ENCODE measurements at places on chromosomes 11 and 22.
A peak's percentile ranks its signal among the peaks of the same experiment; 100 is the strongest.

DNA sequence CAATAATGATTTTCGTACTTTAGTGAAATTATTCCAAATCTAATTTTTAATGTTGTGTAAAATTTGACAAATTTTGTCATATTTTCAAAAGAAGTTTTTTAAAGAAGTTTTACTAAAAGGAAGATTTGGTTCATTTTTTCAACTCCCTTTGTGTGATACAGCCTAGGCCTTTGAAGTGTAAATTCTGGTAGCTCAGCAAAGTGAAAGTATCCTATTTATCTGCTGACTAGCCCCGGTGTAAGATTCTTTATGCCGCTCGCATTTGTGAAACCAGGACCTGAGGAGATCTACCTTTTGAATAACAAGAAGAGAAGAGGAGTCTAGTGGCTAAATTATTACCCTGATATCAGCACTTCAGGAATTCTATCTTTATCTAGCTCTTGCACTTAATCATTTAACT is 177.4 kb downstream of the JRKL start:
- no peak for DNase-seq

GRCh38 chr11:477052-477715 is 27.1 kb downstream of the PTDSS2 start:
- DNase-seq, result no peak

DNA sequence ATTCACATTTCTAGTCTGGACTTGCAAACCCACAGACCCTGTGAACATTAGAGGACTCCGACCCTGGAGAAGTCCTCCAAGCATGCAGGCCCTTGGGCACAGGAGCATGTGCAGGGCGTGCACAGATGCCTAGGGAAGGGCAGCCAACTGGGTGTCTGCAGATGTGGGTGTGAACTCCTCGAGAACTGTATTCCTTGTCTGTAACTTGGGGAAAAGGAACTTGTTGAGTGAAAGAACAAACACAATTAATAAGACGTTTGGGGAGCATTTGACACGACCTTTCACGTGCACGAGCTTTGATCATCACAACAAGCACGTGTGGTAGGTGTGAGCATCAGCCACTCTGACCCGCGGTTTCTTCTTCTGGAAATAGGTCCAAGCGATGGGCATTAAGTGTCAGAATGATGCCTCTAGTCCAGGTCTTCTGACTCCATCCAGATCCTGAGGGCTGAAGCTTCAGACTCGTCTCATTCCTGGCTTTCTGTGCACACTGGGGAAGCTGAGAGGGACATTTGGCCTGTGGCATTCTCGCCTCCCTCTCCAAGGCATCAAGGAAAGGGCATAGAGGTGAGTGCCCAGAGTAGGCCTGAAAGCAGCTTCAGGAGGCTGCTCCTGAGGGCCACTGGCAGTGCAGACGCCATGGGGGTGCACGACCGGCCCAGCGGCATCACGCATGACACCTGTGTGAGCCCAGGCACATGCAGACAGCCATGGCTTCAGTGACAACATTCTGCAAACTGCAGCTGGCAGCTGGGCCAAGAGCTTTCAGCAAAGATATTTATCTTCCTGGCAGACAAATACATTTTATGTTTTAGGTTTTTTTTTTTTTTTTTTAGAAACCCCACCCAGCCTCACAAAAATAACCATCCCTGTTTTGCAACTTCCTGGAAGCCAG is 32.5 kb downstream of the ALX4 start:
- peak; percentile 28 for DNase-seq

DNA sequence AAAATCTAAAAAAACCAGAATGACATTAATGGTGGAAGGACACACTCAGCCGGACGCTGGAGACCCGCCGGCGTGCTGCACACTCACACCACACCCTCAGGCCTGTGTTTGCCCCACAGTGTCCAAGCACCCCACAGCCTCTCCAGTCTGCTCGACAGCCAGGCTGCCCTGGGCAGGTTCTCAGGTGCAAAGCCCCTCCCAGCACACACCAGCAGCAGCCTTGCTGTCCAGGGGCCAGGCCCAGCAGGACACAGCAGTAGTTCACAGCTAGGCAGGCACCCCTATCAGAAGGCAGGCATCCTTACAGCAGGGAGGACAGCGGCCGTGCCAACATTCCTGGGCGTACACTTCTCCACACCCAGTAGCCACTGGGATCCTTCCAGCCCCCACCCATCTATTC is 1.7 kb upstream of the SLC25A1 start:
- DNase-seq, result no peak

DNA sequence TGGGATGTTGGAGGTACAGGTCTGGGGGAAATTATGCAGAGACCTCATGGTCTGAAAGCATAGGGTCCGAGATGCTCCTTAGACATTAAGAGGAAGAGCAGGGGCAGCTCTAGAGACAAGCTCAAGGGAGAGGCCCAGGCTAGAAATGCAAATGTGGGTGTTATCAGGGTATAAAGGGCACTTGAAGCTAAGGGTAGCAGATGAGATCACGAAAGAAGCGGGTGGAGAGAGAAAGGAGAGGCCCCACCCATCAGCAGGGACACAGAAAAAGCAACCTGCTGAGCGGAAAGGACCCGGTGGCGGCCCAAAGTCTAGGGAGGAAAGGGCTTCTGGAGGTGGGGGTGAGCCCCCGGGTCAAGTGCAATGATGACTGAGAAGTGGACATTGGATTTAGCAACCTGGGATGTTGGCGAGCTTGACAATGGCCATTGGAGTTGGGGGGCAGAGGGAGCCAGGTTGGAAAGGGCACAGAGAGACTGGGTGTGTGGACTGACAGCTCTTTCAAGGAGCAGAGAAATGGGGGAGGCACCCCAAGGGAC is 8.9 kb downstream of the TMPRSS6 start:
- no peak for DNase-seq

- DNase-seq, result no peak
These were observed 37.1 kb upstream of the EHF start for GRCh38 chr11:34583818-34584217.

- no peak for DNase-seq
These were observed 99.1 kb upstream of the TIMP3 start for GRCh38 chr22:32702421-32702820.

GRCh38 chr11:73931039-73931645 is 19.7 kb upstream of the DNAJB13 start:
- DNase-seq, result no peak

DNA sequence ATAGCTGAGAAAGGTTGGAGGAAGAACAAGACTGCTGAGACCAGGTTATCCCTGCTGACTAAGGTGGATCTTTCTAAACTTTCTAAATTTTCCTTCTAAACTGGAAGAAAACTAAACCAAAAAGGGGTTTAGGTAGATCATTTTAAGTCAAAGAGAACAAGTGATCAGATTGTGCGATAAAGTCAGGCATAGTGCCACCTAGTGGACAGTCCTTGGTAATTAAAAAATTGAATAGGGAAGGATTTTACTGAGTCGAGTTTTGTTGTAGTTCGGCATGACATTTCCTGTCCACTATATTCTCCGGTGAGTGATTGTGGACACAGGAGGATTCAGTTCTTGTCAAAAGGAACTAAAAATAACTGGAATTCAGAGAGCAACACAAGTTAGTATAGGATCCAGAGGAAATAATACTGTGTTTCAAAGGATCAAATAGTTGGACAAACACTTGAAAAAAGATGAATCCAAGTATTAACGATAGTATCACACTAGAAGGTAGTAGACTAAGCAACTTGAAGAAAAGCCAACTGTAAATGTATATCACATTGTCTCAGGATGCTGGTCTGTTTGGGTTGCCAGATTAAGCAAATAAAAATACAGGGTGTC is 1236.4 kb downstream of the FAM181B start:
- no peak for DNase-seq

DNA sequence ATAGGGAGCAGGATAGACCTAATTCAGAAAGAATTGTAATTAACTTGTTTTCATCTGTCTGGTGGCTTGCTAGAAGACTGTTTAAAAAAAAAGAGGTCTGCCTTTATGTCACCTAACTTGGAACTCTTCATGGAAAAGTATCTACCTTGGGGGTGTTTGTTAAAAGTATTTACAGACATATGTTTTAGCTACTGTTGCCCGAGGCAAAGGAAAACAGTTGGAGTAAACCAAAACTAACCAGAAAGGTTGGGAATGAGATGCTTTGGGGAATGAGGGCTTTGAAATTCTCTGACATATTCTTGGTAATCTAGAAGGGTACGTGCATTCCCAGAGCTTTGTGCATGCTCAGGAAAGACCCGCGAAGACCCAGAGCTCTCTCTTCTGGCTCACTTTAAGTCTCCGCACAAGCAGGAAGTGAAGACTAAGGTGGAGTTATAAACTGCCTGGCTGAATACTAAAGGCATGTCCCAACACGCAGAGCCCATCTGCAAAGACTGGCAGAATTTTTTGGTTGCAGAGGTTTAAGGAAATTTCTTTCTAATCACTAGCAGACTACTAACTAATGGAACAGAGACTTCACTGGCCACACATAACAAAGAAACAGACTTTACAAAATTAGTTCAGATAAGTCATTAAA is 33.2 kb downstream of the HIKESHI start:
- no peak for DNase-seq

- no peak for DNase-seq
These were observed 88.1 kb downstream of the XRRA1 start for GRCh38 chr11:74860743-74861142.

- DNase-seq, result no peak
These were observed 209.1 kb downstream of the KIRREL3 start for GRCh38 chr11:126791446-126791845.

- no peak for DNase-seq
These were observed 14.3 kb downstream of the CLDN5 start for GRCh38 chr22:19509923-19510322.

DNA sequence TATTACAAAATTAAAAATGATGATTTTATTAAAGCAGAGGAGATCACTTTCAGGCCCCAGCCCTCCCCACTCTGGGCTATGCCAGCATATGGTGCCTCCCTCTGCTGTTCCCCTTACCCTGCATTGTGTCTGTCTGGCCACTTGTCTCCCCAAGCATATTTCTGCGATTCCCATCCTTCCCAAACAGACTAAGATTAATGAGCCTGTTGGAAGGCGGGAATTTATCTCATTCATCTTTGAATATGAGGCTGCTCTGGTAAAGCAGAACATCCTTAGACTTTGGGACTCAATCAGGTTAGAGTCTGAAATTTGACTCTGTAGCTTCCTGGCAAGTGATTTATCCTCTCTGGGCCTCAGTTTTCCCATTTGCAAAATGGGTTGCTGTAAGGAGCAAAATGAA is 25.7 kb downstream of the AMPD3 start:
- DNase-seq, result no peak

DNA sequence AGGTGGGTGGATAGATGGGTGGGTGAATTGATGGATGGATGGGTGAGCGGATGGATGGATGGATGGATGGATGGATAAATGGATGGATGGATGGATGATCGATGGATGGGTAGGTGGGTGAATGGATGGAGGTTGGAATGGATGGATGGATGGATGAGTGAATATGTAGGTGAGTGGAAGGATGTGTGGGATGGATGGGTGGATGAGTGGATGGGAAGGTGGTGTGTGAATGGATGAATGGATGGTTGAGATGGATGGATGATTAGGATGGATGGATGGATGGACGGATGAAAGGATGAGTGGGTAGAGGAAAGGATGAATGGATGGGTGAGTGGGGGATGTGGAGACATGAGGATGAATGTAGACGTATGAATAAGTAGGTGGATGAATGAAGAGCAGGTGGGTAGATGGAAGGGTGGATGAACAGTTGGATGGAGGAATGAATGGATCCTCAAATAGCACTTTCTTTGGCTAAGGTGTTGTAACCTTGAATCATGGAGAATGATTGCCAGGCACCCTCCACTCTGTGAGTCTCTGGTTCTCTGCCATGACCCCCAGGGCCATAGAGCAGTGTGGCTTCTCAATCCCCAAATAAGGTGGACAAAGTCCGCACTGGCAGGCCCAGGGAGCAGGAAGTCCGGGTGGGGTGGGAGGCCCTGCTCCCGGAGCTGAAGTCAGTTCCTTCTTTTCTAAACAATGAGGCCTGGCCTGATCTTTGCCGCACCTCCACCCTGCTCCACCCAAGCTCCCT is 36.9 kb downstream of the IGF2 start:
- DNase-seq, result no peak

DNA sequence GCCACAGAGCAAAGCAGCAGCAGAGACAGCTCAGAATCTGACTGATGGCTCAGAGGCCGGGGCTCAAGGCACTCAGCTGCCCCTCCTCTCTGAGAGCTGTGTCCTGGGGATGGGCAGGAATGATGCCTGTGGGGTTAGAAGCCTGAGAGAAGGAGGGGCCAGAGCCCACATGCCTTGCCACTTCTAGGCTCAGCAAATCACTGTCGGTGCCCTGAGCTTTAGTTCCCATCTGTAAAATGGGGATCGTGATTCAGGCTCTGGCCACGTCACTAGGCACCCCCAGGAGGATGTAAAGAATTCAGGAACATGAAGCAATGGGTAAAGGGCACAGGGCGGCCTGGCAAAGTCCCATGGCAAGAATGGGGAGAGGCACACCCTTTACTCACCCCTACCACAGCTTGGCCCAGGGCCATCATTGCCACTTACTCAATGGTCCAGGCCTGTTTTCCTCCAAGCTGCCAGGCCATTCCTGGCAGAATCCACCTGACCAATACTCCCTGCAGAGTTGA is 3.4 kb upstream of the CDC42EP2 start:
- peak; percentile 68 for DNase-seq

DNA sequence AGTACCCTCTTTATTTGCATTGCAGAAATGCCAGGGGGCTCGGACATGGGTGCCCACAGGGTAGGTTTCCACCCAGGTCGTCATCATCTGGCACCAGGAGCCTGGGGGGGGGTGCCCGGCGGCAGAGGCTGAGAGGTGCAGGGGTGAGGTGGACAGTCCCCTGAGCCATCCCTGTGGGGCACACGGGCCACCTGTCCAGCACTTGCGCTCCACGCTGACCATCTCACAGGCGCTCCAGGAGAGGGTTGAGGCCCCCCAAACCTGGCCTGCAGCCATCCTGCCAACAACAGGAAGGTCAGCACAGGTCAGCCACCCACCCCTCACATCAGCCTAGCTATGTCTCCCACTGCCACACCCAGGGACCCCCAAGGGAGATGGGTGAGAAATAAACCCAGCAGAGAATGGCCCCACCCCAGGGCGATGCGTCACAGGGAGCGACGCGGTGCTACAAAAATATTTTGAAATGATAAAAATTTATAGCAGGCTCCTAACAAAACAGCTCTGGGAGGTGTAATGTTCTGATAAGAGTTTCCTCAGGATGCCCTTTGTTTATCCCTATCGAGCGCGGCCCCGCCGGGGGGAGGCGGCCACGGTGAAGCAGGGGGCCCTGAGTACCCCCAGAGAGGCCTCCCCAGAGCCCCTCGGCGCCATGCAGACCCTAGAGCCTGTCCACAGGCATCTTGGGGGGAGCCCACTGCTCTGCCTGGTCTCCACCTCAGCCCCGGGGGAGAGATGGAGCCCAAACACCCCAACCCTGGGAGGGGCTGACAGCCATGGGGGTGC is 21.0 kb upstream of the GNB1L start:
- DNase-seq, result peak; percentile 52

DNA sequence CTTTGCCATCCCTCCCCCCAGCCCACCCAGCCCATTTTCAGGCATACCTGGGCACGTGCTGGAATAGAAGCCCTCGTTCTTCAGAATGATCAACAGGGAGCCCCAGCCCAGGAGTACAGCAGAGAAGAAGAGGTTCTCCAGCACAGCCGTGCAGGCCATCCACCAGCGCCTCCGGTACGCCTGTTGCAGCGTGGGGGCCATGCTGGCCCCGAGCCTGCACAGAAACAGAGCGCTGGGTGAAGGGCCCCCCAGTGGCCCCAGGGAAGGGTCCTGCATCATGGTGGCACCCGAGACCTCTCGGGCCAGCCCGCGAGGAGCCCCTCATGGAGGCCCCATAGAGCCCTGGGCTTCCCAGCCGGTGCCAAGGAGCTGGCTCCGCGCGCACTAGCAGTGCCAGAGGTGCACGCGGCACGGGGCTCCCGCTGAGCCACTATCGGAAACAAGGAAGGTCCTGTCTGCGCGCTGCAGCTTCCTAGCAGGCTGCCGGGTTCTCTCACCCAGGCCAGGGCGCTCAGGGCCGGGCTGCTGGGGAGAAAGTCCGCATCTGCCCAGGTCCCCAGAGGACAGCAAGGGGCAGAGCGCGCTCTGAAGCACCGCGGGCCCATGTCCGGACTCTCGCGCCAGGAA is 1.5 kb downstream of the SLC43A1 start:
- DNase-seq, result peak; percentile 66
